Right renal pelvis (tissue), 4 donors: ENCODE measurements at places on chromosomes 3 and 15.

GRCh38 chr3:184597829-184598573 lies 36.4 kb downstream of the EPHB3 start:
- DNase-seq, result no peak

DNA sequence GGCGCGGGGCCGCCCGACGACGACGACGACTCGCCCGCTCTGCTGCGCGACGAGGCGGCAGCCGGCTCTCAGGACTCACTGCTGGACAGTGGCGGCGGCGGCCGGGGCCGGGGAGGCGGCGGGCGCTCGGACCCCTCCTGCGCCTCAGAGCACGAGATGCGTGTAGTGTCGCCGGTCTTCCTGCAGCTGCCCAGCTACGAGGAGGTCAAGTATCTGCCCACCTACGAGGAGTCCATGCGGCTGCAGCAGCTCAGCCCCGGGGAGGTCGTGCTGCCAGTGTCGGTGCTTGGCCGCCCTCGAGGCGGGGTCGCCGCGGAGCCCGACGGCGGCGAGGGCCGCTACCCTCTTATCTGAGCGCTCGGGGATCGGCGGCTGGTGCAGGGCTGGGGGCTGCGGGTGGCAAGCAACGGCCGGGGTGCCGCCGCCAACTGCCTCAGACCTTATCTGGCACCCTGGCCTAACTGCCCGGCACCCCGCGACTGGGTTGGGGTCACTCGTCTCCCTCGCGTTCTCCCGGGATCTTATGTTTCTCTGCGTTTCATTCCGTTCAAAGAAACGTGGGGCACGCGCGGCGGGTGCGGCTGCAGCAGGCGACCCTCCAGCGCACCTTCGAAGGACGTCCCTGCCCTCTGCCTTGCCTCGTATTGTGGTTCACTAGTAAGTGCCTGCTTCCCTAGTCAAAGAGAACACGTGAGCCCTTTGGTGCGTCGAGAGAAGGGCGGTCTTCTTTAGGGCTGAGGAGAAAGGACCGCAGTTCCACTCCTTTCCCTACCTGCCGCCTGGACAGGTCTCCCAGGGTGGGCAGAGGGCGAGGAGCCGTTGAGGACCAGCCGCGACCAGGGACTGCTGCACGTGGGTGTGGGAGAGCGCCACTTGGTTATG lies 1.0 kb downstream of the C3orf80 start:
- no peak for DNase-seq

GRCh38 chr3:151166161-151166560 lies 36.9 kb downstream of the GPR171 start:
- no peak for DNase-seq

- no peak for DNase-seq
Measured at GRCh38 chr3:101383656-101384055, 63.3 kb upstream of the IMPG2 start.

DNA sequence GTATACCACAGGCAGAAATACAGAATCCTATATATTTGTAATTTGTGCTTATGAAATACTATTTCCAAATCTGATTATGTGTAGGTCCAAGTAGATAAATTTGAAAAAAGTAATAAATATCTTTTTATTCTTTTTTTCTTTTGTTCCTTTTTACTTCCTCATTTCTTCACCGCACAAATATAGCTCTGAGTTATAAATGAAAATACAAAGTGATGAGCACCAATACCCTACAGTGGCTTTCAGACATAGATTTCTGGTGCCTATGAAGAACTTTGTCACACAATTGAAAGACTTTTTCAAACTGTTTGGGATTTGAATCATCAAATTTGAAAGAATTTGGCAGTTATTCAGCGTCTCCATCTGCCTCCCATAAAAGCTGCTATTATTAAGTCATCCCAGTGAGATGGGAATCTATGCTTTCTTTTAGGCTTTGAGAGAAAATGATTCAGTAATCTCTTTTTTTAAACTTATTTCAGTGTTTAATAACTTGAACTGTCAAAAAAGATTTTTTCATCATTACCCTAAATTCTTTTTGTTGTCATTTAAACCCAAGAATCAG lies 363.6 kb upstream of the GOLIM4 start:
- no peak for DNase-seq

GRCh38 chr15:61049934-61050333 lies 179.2 kb downstream of the RORA start:
- no peak for DNase-seq
